ENCODE measurements at places on chromosomes 3 and 15. TPM values are rescaled to one million over a fixed set of nuclear protein-coding genes. Genes with fewer than 3 reads are reported as not detected.
A peak's percentile ranks its signal among the peaks of the same experiment; 100 is the strongest.

Gene SI
- not detected for total RNA-seq

Gene MESP2
- 0.28 TPM for total RNA-seq

Gene KLHL6
- total RNA-seq = not detected

Gene CPA3
- not detected for total RNA-seq

Gene ANKRD34C
- not detected for total RNA-seq

Gene ITIH1
- total RNA-seq = not detected

Gene LPCAT4
- total RNA-seq = 3.9 TPM

Gene NR2E3
- total RNA-seq = under 0.01 TPM

Gene SLC24A5
- not detected for total RNA-seq

DNA sequence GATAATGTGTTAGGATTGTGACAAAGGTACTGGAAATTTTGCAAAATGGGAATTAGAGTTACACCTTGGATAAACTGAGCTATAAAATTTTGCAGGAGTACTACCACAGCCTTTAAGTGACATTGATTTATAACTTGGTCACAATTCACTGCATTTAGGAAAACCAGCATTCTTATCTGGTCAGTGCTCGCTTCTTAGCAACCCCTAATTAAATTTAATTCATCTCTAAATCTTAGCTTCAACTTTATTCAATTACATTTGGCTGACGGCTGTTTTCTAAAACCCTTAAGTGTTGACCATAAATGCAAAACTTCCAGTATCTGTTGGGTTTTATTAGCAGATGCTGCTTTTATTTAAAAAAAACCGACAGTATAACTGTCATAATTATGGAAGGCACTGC, 31.3 kb downstream of the TFRC start:
- no peak for DNase-seq

DNA sequence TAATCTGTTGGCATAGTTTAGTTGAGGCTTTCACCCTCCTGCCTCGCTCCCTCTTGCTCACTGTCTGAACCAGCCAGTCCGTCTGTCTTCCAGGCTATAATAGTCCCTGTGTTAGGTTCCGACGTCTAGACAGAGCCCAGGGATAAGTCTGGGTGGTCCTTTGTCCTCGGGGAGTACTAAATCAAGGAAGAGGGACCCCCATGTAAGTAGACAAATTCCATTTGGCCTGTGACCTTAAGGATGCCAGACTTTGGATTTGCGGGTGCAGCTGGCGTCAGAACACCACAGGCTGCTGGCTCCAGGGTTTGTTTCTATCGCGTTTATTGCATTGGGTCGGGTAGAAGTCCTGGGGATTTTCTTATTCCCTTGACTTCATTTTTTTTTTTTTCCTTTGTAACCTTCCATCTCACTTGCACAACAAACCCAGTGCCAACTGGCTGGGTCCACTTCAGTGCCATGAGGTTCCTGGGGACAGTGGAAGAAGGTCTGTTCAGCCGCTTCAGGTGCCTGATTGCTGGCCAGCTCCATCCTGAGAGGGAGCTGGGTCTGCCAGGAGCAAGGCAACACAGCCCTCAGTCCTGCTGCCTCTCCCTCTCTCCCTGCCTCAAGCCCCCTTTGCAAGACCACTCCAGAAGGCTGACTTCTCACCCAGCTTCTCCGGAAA, 95.4 kb upstream of the KLHL25 start:
- no peak for DNase-seq

DNA sequence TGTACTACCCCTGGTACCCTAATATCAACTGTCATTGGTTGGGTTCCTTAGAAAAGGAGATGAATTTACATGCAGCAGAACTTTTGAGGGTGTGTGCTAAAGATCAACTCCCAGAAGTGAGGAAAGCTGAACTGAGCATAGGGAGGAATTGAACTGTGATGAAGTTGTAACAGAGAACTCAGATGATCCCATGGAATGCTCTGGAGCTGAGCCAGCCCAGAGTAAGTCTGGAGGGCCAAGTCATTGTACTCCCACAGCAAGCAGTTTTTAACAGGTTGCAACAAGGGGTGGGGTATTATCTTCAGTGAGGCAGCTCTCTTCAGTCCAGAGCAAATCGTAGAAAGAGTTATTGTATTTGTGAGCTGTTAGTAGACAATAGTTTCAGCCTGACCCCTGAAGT, 572.3 kb downstream of the PYDC2 start:
- DNase-seq = no peak

DNA sequence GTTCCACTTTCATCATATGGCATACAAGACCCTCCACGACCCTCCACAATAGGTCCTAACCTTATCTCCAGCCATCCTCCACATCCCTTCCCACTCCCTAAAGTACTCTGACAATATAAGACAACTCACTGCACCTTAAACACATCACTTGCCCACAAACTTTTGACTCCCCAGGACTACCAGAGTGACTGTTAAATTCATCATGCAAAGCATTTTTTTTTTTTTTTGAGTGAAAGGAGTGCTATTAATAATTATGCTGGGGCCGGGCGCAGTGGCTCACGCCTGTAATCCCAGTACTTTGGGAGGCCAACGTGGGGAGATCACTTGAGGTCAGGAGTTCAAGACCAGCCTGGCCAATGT, 55.8 kb downstream of the OSBPL10 start:
- DNase-seq = no peak

DNA sequence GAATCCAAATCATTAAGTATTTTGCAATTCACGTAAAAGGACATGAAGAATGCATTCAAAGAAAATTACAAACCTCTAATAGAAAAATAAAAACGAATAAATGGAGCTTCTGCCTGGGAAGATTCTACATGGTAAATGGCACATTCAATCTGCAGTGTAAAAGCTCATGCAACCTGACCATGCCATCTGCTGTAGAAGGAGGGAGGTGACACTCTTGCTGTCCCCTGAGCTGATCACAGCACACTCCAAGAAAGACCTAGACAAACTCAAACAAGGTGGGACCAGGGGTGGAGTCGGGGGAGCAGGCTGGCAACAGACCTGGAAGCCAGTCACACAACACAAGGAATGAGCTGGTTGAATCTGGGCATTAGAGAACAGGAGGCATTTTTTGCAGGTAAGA, 101.8 kb downstream of the BDH1 start:
- no peak for DNase-seq

- DNase-seq = no peak
Observed at GRCh38 chr15:66496951-66497501, 536 bp downstream of the SNAPC5 start.

- DNase-seq = peak; percentile 51
Observed at GRCh38 chr3:174541708-174542315, 317.3 kb upstream of the NAALADL2 start.

DNA sequence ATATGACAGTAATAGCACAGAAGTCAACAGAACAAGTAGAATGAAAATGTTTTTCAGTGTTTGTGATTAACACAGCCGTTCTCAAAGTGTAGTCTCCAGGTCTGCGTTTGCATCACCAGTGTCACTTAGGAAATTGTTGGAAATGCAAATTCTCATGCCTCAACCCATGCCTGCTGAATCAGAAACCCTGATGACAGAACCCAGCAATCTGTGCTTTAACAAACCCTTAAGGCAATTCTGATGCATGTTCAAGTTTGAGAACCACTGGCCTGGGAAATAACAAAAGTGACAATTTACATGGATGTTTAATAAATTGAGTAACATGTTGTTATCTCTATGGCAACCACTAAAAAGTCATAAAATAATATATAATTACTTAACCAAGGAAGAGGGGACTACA, 103.1 kb upstream of the ATP11B start:
- DNase-seq = no peak

DNA sequence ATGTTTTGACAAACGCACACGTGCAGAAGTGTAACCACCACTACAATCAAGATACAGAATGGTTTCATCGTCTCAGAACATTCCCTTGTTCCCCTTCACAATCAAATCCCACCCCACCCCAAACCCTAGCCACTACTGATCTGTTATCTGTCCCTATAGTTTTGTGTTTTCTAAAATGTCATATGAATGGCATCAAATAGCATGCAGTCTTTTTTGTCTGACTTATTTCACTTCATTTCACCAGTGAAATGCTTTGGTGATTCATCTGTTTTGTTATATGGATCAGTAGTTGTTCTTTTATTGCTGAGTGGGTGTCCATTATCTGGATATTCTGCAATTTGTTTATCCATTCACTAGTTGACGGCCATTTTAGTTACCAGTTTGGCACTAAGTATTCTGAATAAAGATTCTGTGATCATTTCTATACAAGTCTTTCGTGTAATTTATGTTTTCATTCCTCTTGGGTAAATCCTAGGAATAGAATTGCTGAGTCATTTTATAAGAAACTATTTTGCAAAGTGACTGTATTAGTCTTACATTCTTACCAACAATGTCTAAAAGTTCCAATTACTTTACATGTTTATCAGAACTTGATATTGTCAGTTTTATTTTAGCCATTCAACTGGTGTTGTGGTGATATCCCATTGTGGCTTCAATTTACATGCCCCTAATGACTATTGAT, 232.8 kb downstream of the CLSTN2 start:
- no peak for DNase-seq

- no peak for DNase-seq
Observed at GRCh38 chr15:64854526-64854925, 12.8 kb downstream of the PLEKHO2 start.

- peak; percentile 19 for DNase-seq
Observed at GRCh38 chr15:43828061-43828657, 1.4 kb downstream of the WDR76 start.

- no peak for DNase-seq
Observed at GRCh38 chr3:140448001-140448400, 229.9 kb upstream of the TRIM42 start.

GRCh38 chr3:162096874-162097273, 600.3 kb downstream of the OTOL1 start:
- no peak for DNase-seq

GRCh38 chr3:10763817-10764258, 52.2 kb upstream of the SLC6A11 start:
- no peak for DNase-seq

- DNase-seq = no peak
Observed at GRCh38 chr3:85867072-85867471, 908.3 kb downstream of the CADM2 start.

GRCh38 chr3:114887806-114888205, 259.3 kb downstream of the ZBTB20 start:
- no peak for DNase-seq

GRCh38 chr15:101167753-101168462, 83.9 kb downstream of the CHSY1 start:
- peak; percentile 97 for DNase-seq

- no peak for DNase-seq
Observed at GRCh38 chr15:41951571-41951970, 20.8 kb downstream of the EHD4 start.

DNA sequence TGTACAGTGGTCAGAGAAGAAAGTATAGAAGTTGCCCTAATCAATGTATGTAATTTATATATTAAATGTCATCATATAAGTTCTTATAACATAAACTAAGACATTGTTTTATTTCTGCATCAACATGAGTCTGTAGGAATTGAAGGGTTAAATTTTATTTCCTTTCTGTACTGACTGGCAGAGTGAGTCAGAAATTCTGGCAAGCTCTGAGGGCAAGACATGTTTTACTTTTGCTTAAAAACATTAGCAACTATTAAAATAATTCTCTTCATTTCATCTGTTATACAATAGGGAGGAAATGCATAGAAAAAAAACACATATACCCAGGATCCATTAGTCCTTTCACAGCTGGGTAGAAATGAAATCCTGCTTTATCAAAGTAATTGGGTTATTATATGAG, 171.4 kb upstream of the ALCAM start:
- DNase-seq = peak; percentile 65

DNA sequence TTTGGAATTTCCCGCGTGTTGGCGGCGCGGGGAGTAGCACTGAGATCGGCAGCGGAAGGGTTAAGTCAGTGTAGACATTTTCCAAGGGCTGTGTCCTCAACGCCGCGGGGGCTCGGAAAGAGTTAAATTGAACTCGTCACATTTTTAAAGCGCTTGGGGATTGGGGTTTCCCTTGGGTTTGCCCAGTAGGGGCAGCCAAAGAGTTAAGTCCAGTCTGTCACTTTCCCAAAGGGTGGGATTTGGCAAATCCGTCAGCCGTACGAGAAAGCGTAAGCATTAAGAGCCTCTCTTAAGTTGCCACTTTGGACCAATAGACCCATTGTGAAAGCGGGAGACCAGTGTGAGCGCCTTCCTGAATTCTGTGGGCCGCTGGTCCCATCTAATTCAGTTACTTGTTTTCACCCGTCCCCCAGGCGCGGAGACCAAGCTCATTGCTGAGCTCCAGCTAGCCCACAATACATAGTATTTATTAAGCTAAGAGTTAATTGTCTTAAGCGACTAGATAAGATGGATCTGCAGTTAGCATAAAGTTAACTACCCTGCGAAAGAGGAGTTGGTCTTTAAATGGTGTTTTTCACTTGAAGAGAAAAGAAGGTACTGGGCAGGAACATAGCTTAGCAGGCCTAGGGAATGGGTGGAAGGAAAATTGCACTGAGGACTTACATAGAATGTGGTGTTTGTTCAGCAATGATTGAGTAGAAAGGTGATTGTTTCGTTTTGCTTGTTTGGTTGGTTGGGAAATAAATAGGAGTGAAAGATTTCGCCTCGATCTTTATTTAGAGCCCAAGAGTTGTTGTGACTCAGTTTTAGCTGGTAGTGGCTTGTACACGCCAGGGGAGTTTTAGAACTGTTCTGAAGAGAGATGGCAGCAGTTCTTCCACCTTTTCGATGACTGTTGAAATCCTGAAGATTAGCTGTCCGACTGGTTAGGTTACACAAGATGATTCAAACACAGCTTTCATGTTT, 932 bp downstream of the ARL8B start:
- peak; percentile 67 for DNase-seq

DNA sequence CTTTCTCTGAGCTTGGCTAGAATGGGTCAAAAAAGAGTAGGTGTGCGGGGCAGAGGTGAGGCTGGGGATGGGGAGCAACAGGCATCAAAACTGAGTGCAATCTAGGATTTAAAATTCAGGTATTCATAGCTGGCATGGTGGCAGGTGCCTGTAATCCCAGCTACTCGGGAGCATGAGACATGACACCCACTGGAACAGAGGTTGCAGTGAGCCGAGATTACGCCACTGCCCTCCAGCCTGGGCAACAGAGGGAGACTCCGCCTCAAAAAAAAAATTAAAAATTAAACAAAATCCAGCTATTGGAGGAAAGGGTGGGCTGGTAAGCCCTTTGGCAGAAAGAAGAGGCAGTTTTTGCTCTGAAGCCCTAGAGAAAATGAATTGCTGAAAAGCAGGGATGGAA, 485.8 kb upstream of the PROK2 start:
- DNase-seq = no peak

DNA sequence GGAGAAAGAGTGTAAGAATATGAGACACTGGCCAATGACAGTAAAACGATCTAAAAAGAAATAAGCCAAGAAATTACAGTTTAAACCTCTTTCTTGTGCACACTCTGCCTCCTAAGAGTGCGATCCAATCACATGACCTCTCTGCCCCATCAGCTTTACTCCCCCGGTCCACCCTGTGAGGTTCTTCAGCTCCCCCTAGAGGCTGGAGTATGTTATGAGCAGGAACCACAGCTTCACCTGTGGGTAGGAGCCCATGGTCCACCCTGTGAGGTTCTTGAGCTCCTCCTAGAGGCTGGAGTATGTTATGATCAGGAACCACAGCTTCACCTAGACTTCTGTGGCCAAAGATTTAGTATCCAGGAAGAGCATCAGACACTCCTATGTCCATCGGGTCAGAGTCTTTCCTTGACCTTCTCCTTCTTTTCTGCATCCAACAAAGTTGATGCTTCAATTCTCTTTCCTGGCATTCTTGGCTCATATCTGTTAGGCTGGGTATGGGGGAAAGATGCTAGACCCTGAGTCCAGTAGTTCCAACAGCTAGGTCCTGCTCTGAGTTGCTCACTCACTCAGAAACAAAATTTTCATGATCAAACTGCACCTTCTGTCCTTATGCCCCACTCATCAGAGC, 164.0 kb downstream of the MINAR1 start:
- DNase-seq = peak; percentile 74

GRCh38 chr3:47014036-47014435, 34.6 kb downstream of the NBEAL2 start:
- no peak for DNase-seq

Data from IMR-90 (cell line).